IPS DF 6.9 (cell line): ENCODE measurements at places on chromosomes 4 and X.

DNA sequence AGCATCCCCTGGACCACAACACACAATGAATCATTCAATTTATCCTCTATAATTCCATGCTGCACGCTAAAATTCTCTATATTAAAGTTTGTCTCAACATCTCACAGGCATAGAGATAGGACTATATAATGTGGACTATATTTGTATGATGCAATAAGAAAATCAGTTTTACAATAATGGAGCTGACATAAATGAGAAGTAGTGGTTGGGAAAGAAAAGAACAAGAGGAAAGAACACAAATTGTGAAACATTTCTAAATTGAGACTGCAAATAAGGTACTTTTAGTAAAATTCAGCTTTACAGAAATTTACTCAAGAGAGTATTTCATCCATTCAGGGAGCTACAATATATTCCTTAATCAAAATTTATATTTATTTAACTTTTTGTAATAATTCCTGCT is 120.4 kb downstream of the ARAP2 start:
- DNase-seq = no peak
- no peak overlapping the region for H3K27ac ChIP-seq
- H3K36me3 ChIP-seq = no peaks in the 10 kb centered on the region
- no peak overlapping the region for H3K4me3 ChIP-seq
- H3K4me1 ChIP-seq = no peaks in the 10 kb centered on the region

DNA sequence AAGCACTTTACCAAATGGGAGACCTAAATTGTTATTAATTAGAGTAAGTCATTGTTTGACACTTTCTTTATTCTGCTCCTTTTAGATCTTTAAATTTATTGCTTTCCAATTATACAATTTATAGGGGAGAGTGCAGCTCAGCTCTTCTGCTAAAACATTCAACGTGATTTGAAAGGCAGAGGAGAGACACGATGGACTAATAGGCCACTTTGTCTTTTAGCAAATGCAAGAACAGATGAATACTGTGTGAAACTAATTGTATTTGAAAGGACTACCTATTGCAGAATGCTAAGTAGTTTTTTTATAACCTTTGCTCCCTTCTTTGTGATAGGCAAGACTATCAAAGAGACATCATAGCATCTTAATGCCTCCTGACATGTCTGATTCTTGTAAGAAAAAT is 320.4 kb upstream of the KLF3 start:
- no peaks in the 10 kb centered on the region for H3K4me1 ChIP-seq
- DNase-seq = no peak
- H3K27ac ChIP-seq = no peak overlapping the region
- no peak overlapping the region for H3K4me3 ChIP-seq

DNA sequence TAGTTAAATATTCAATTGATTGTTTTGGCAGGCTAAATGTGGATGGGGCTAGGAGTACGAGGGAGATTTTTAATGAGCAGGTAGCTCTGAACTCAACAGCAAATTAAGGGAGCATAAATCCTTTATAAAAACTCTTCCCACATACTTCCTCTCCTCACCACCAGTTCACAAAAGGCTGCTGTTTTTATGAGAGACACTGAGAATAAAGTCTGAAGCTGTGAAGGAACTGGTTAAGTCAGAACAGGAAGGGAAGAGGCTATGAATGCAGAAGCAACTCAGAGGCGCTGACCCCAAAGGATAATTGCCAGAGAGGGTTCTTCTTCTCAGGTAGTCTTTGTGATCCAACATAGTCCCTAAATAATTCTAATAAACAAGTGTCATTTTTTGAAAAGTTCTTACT is 406.1 kb downstream of the GPM6A start:
- no peak overlapping the region for H3K4me3 ChIP-seq
- H3K27ac ChIP-seq = no peak overlapping the region
- H3K4me1 ChIP-seq = no peaks in the 10 kb centered on the region
- H3K36me3 ChIP-seq = no peaks in the 10 kb centered on the region
- no peak for DNase-seq

- DNase-seq = no peak
- H3K36me3 ChIP-seq = no peaks in the 10 kb centered on the region
- H3K27me3 ChIP-seq = no peaks in the 10 kb centered on the region
- H3K4me3 ChIP-seq = no peak overlapping the region
Measured at GRCh38 chrX:13000301-13000811, 25.4 kb downstream of the TMSB4X start.

DNA sequence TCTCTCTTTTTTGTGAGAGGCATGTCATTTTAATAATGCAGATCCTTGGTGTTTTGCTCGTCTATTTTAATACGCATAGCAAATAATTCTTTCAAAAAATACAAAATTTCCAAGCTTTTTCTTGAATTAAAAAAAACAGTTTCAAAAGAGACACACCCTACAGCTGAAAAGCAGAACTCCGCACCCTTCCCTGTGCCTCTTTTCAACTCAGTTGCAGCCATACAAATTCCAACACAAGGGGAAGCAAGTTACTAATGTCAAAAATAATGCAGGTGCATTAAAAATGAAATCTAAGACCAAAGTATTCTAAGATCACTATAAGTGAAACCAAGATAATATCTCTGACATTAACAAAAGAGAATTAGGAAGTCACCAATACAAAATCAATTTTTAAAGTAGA is 66.6 kb downstream of the NR3C2 start:
- H3K4me1 ChIP-seq = no peaks in the 10 kb centered on the region
- no peak overlapping the region for H3K4me3 ChIP-seq
- H3K27ac ChIP-seq = no peak overlapping the region
- no peaks in the 10 kb centered on the region for H3K36me3 ChIP-seq
